ENCODE measurements at places on chromosomes 12 and 14. TPM values are rescaled to one million over a fixed set of nuclear protein-coding genes. Genes with fewer than 3 reads are reported as not detected.

Gene RNASE3
- total RNA-seq: not detected

Gene OXA1L
- 166 TPM for total RNA-seq

DNA sequence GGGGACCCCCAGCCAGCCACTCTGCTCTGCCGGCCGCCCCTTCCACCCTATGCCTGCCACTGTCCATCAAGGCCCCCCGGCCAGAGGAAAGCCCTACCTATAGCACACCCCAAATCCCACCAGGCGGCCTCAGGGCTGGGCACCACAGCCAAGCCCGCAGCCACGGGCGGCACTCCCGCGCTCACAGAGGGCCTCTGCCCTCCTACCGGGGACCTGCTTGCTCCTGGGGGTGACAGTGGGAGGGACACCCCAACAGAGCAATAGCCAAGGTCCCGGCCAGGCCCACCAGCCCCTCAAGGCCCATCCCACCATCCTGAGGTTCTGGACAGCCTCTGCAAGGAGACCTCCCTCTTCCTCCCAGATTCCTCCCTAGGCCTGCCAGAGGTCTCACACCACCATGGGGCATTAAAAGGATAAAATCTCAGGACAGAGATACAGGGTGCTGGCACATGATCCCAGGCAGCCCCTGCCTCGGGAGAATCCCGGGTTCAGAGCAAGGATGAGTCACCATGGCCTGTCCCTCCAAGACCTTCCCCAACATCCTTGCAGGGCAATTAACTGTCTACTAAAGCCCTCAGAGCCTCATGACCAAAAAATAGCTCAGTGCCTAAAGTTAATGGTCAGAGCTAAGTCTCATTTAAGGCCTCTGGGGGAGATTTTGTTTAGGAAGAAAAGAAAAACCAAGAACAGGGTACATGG lies 17.1 kb downstream of the CCDC85C start:
- no peak for DNase-seq

GRCh38 chr12:115102450-115102849 lies 418.5 kb upstream of the TBX3 start:
- no peak for DNase-seq

DNA sequence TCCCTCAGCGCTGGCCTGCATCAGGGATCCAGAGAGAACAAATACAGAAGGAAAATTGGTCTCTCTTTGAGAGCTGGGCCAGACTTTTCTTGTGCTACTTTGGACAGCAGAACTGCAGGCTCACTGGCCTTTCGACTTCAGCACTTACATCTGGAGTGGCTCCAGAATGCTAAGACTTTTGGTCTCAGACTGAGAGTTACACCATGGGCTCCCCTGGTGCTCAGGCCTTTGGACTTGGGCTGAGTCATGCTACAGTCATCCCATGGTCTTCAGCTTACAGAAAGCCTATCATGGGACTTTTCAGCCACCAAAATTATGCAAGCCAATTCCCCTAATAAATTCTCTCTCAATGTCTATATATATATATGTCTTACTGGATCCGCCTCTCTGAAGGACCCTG lies 9.0 kb upstream of the CD163 start:
- no peak for DNase-seq

DNA sequence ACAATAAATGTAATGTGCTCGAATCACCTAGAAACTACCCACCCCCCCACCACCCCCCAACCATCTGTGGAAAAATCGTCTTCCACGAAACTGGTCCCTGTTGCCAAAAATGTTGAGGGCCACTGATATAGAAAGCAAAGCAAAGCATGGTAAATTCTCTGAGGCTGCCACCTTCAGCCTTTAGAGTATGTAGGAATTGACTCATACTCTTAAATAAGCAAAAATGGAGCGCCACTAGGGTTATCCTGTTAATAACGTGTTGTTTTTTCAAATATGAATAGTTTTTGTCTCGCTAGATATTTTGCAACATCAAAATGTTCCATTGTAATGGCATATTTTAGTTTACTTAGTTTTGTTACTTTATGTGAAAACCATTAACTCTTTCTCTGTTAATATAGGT lies 18.2 kb downstream of the DYNC1H1 start:
- DNase-seq: no peak

GRCh38 chr12:85423947-85424346 lies 143.9 kb downstream of the ALX1 start:
- no peak for DNase-seq

- no peak for DNase-seq
Observed at GRCh38 chr12:20390846-20391245, 22.5 kb downstream of the PDE3A start.
